ENCODE measurements at places on chromosomes 13 and 19. TPM values are rescaled to one million over a fixed set of nuclear protein-coding genes. Genes with fewer than 3 reads are reported as not detected.
A peak's percentile ranks its signal among the peaks of the same experiment; 100 is the strongest.

UBE2L5 gene
- total RNA-seq: not detected

ZNF558 gene
- 54.8 TPM for total RNA-seq

PTH2 gene
- not detected for total RNA-seq

LNX2 gene
- 1.5 TPM for total RNA-seq

ERVV-1 gene
- total RNA-seq: not detected

TMEM238 gene
- total RNA-seq: not detected

TMEM161A gene
- 3.5 TPM for total RNA-seq

DNA sequence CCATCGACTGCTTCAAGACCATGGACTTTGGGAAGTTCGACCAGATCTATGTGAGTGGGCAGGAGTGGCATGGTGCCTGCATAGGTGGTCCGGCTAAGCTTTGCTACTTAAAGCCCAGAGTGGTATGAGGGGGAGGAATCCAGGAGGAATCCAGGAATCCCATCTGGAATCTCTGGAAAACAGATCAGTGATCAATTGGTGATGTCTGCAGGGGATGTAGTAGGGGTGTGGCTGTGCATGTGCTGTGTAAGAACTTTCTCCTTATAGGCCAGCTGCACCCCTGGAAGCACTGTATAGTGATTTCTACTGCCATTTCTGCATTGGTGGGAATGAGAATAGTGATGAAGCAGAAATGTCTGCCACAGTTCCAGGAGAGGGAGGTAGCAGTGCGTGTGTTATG is 23.6 kb downstream of the PNPLA6 start:
- no peak overlapping the region for H3K27ac ChIP-seq

- no peak overlapping the region for H3K4me3 ChIP-seq
- no peaks in the 10 kb centered on the region for H3K27me3 ChIP-seq
- peak; percentile 15 for DNase-seq
- H3K27ac ChIP-seq: no peak overlapping the region
- H3K4me1 ChIP-seq: no peaks in the 10 kb centered on the region
These were observed 30.7 kb downstream of the HTR2A start for GRCh38 chr13:46866150-46866549.

DNA sequence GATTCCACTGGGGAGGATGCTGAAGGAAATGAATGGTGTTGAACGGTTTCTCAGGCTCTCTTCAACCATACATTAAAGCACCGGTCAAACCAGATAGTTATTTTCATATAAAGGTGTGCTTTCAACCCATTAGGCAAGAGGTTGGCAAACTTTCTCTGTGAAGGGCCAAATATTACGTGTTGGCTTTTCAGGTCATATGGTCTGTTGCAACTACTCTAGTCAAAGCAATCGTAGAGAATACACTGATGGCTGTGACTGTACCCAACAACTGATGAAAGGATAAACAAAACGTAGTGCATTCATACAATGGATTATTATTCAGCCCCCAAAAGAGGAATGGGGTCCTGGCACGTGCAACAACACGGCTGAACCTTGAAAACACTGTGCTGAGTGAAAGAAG is 5.8 kb downstream of the ZSCAN5A start:
- no peak overlapping the region for H3K4me3 ChIP-seq
- DNase-seq: no peak
- H3K36me3 ChIP-seq: no peaks in the 10 kb centered on the region
- H3K27ac ChIP-seq: no peak overlapping the region
- peaks cover 7% of the 10 kb centered on the region for H3K4me1 ChIP-seq

GRCh38 chr19:46042252-46042883 is 1.6 kb upstream of the IGFL4 start:
- no peaks in the 10 kb centered on the region for H3K27me3 ChIP-seq
- no peaks in the 10 kb centered on the region for H3K4me1 ChIP-seq
- no peak overlapping the region for H3K27ac ChIP-seq
- no peak for DNase-seq

DNA sequence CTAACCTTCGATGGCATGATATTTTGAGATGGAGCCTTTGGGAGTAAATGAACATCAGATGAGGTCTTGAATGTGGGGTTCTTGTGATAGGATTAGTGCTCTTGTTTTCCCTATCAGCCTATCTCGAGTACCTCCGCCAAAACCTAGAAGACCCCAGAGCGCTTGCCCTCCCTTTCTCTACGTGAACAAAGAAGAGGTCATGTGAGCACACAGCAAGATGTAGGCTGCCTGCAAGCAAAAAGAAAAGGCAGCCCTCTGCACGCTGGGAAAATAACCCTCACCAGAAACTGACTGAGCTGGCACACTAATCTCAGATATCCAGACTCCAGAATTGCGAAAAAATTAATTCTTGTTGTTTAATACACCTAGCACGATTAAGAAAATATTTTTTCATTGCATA is 799.8 kb upstream of the SLC10A2 start:
- DNase-seq: no peak
- H3K36me3 ChIP-seq: no peaks in the 10 kb centered on the region
- H3K27me3 ChIP-seq: no peaks in the 10 kb centered on the region

- H3K27me3 ChIP-seq: no peaks in the 10 kb centered on the region
- H3K36me3 ChIP-seq: no peaks in the 10 kb centered on the region
- DNase-seq: no peak
- no peak overlapping the region for H3K4me3 ChIP-seq
These were observed 45.5 kb downstream of the BRD4 start for GRCh38 chr19:15286688-15287365.
